Activated CD8-positive, alpha-beta memory T cell treated with anti-CD3 and anti-CD28 coated beads for 1 hour (primary cell): ENCODE measurements at places on chromosomes 2 and 18.
A peak's percentile ranks its signal among the peaks of the same experiment; 100 is the strongest.

DNA sequence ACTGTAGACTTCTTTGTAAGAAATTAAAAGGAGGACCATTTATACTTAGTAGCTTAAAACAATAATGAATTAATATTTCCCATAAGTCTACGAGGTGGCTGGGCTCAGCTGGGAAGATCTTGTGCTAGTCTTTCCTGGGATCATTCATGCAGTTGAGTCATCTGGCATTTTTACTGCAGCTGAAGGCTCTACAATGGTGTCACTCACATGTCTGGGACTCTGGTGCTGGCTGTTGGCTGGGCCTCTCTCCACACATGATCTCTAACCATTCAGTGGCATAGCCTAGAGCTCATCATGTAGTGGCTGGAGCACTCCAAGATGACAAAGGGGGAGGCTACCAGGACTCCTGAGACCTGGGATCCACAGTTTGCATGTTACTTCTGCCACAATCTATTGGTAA lies 35.5 kb downstream of the CLASP1 start:
- DNase-seq: no peak

GRCh38 chr2:164080486-164080885 lies 344.7 kb upstream of the FIGN start:
- no peak for DNase-seq

GRCh38 chr2:69279931-69280681 lies 106.9 kb downstream of the GFPT1 start:
- no peak for DNase-seq

GRCh38 chr18:4319738-4320677 lies 135.1 kb downstream of the DLGAP1 start:
- DNase-seq: no peak

DNA sequence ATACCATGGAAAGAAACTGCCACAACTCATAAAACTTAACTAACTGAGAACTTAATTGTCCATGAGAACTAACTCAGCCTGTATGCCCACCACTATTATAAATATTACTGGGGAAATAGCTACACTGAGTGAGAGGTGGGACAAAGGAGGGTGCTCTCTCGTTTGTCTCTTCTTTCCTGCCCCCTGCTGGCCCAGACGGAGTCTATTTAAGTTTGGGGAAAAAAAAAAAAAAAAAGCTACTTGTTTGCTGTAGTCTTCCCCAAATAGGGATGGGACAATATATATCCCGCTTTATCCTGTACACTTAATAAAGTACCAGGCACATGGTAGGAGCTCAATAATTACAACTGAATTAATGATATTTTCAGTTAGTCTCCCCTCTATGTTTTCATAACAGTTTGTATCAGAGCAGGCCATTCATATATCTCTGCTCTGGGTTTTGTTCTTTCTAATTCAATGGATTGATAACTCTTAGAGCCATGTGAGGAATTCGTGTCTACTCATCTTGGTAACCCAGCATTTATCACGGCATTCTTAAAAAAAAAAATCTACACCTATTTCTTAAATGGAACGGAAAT lies 647.6 kb upstream of the PKDCC start:
- DNase-seq: no peak

- no peak for DNase-seq
Observed at GRCh38 chr2:224638301-224638823, 53.2 kb upstream of the CUL3 start.

- no peak for DNase-seq
Observed at GRCh38 chr18:74897971-74898657, 300.4 kb downstream of the ZNF407 start.

DNA sequence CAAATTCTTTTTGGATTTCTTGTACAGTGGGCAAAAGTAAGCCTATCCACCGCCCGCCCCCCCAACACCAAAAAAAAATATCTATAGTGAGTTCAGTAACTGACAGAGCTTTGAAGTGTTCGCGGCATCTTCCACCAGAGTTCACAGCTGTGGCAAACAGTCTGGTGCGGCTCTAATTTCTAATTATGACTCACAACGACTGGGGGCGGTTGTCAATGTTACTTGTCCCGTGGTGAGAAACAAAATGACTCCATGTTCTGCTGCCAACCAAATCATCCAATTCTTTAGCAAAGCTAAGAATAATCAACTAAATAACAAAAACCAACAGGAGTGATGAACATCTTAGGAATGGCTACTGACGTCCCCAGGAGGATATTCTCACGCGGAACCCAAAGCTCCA lies 392.5 kb upstream of the SALL3 start:
- no peak for DNase-seq

DNA sequence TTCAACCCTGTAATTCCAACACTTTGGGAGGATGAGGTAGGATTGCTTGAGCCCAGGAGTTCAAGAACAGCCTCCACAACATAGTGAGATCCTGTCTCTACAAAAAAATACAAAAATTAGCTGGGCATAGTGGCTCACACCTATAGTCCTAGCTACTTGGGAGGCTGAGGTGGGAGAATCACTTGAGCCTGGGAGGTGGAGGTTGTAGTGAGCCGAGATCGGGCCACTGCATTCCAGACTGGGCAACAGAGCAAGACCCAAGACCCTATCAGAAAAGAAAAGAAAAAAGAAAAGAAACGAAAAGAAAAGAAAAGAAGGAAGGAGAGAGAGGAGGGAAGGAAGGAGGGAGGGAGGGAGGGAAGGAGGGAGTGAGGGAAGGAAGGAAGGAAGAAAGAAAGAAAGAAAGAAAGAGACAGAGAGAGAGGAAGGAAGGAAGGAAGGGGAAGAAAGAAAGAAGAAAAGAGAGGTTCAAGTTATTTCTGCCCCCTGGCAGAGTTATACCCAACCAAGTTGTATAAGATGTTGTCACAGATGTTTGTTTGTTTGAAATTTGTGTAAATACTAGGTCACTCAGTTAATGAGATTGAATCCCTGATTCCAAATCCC lies 3.9 kb upstream of the PKDCC start:
- DNase-seq: no peak

GRCh38 chr2:65605743-65606058 lies 173.3 kb upstream of the SPRED2 start:
- DNase-seq: no peak

GRCh38 chr2:220433131-220433530 lies 805.7 kb downstream of the SLC4A3 start:
- no peak for DNase-seq

DNA sequence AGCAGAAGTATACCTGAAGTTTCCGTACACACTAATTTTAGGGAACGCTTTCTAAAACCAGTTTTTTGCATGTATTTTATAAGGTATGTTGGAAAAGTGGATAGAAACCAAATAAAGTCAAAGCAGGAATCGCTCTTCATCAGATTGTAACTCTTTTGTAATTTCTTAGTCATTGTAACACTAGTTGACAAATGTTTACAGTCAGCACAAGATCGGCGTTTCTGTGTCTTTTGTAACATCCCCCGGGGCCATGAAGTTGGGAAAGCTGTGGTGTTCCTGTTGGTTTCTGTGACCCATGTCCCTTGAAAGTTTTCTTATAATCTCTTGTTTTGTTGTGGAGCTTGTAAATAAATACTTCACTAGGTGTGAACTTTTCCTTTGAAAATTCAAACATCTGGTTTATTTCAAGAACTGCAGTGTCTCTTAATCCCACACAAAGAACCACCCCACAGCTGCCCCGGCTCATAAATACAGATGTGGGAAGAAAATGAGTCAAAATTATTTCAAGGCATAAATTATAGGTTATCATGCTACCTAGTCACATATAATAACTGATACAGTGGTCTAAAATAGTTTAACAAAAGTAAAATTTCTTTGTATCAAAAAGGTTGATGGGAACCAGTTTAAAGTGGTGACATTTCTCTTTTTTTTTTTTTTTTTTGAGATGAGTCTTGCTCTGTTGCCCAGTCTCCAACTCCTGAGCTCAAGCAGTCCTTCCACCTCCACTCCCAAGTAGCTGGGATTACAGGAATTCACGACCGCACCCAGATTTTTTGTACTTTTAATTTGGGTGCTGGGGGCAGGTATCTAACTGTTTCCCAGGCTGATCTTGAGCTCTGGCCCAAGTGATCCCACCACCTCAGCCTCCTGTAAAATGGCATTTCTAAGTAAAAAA lies 751 bp upstream of the NMI start:
- no peak for DNase-seq

DNA sequence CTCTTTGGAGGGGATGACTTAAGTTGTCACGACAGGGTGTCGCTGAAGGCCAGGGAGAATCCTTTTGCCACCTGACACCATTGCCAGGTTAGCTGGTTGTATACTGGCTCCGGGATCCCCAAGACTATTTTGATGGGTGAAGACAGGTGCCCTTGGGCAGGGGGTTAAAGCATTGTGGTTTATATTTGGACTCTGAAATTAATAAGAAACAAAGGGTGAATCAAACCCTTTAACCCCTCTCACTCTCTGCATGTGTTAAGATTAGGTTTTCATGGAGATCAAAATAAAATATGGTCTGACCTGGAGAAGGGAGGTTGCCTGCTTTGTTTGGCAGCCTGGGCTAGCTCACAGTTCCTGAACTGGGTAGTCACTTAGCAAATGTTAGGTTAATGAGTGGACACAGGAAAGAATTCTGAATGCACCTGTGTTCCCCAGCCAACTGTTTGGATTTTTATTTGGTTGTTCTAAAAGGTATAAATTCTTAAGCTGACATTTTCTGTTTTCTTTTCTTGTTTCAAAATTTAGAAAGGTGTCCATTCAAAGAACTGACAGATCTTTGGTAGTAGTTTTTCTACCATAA lies 301.7 kb downstream of the KCNS3 start:
- DNase-seq: no peak

- DNase-seq: no peak
Observed at GRCh38 chr2:169775765-169776164, 22.9 kb upstream of the SSB start.

- DNase-seq: no peak
Observed at GRCh38 chr2:121018136-121019061, 266.6 kb downstream of the TFCP2L1 start.

- DNase-seq: no peak
Observed at GRCh38 chr2:138333677-138334076, 167.9 kb upstream of the SPOPL start.

- DNase-seq: peak; percentile 2
Observed at GRCh38 chr2:84782717-84783442, 98.0 kb downstream of the TRABD2A start.

DNA sequence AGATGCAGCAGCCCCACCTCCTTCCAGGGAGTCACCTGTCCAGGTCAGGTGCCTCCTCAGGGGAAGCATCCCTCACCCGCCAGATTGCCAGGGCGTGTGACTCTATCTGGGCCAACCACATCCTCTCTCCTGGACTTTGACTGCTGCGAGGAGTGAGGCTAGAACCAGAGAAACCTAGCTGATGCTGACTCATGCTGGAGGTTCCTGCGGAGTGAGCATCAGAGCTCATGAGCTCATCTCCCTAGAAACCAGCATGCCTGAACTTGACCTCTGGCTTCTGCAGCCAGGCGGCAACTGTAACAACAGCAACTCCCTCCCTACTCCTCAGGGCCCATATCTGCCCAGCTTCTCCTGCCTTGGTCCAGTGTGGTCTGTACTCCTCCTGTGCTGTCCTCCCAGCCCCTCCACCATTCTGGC lies 28.3 kb upstream of the NT5DC4 start:
- no peak for DNase-seq

DNA sequence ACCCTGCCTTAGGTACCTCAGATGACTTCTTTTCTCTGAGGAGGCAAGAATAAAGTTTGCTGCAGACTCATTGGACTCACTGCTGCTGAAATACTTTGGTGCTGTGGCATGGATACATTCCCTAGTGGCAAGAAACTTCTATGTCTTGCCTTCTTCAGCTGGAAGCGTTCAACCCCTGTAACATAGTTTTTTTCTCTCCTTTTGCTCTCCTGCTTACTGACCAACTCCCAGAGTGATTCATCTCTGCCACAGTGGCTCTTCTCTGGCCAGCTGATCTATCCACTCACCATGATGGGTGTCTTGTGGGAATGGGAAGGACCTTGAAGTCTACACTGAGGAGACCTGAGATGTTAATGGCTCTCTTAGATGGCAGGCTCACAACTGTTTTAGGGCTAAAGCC lies 309.3 kb upstream of the LRRTM4 start:
- no peak for DNase-seq

GRCh38 chr2:238796223-238796885 lies 51.5 kb upstream of the TWIST2 start:
- DNase-seq: no peak

DNA sequence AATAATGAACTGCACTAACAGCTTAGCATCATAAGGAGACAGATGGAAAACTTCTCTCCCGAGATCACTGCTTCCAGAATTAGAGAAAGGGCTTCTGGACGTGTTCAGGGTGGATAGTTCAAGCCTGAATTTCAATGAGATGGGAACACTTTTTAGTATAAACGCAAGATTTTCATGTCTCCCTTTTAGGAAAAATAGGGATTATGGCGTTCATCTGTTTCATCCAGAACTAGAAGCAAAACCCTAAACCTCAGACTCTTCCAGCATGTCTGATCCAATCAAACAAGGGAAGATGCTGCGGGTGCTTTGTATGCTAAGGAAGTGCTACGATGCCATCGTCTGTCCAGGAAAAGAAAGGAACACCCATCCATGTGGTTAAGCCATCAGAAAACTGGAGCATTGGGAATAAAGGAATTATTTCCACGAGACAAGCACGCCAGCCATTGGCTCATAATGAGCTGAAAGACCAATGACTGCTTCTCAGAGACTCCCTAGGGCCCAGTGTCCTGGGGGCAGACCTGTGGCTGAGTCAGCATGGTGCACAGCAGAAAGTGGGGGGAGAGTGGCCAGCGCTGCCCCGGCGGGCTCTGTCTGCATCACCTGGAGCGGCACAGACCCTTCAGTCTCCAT lies 65.9 kb upstream of the AFF3 start:
- DNase-seq: no peak

DNA sequence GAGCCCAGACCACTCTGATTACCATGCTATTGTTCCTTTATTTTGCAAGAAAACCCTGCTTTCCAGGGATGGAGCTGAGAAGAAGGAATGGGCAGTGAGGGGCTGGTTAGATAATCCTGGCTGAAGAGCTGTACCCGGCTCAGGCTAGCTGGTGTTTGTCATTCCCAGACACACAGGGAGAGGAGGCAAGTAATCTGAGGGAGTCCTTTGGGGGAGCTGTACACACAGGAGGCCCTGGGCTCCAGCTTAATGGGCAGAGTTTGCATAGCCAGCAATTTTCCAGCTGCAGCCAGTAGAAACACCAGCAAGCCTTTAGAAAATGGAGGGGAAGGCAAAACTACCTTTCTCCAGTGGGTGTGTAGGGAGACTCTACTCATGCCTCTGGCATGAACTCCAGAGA lies 259.3 kb downstream of the SOX11 start:
- no peak for DNase-seq

- no peak for DNase-seq
Observed at GRCh38 chr2:39660612-39661236, 5.0 kb upstream of the TMEM178A start.

DNA sequence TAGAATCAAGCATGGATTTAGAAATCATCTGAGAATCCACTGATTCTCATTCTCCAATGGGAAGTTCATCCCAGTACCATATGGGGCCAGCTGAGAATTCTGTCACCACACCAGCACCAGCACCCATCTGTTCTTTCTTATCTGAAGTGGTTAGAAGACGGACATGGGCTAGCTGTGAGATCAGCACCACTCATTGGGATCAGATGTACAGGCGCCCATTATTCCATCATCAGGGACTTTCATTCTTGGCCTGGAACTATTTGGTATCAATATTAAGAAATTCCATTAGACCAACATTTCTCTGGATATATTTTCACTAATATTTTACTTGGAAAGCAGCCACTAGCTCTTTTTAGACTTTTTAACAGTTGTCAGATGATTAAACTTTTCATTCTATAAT lies 185.9 kb upstream of the LINC00305 start:
- no peak for DNase-seq
